Fibroblast of lung (primary cell): ENCODE measurements at places on chromosomes 3 and 15. TPM values are rescaled to one million over a fixed set of nuclear protein-coding genes. Genes with fewer than 3 reads are reported as not detected.

LIPC gene
- polyA plus RNA-seq: 0.51 and 0.82 TPM in 2 replicates

AMT gene
- 2.0 and 2.7 TPM in 2 replicates for polyA plus RNA-seq

LDHAL6B gene
- polyA plus RNA-seq: not detected in 2 replicates

KBTBD13 gene
- polyA plus RNA-seq: 0.02 TPM in 1 of 2 replicates, not detected in the other

GATA2 gene
- polyA plus RNA-seq: 3.2 and 4.0 TPM in 2 replicates

DNA sequence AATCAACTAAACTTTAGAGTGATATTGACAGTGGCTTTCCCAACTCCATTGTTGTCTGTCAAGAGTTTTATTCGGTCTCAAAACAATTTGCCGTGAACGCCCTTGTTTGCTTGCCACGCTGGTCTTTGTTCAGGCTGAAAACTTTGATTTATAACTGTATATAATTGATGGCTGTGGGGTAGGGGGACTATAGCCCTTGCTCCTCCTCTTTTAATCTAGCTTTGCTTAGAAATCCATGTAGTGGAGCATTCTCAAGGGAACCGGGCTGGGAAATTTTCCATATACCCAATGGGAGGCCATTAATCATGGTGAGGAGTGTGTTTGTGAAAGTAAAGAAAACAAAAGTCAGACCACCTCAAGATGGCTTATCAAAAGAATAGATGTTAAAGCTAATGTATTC lies 339.8 kb upstream of the RARB start:
- no peak for DNase-seq

DNA sequence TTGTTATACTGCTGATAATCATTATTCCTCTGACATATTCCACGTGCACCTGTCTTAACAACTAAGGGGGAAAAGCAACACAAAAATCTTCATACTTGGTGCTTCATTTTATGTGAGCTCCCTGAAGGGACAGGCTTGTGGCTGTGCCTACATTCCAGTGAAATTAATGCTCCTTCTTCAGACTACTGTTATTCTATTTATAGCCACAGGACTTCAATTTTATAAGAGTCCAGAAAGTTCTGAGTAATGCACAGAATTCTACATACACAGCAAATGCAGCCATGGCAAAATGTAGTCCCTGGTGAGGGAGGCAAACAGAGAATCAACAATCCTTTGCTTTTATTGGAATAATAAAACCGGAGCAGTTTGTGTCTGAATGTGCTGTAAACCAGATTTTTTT lies 417.1 kb downstream of the RBMS3 start:
- peak; percentile 77 for DNase-seq

DNA sequence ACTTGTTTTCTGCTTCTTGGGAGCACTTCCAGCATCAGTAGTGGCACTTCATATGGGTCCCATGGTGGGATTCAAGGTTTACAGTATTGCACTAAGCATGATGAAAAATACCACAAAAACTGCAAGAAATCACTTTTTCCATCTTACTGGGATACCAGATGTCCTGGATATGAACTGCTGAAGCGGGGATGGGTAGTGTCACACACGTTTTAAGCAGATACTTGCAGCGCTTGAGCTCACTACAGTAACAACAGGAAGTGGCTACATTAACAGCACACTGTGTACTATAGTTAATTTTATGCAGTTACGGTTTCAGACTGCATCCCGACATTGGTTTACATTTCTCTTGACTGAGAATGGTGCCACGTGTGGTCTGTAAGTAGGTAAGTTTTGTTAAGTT lies 3.5 kb upstream of the ISG20 start:
- DNase-seq: peak; percentile 74

- no peak for DNase-seq
These were observed 222.5 kb upstream of the ICE2 start for GRCh38 chr15:60701261-60702019.

DNA sequence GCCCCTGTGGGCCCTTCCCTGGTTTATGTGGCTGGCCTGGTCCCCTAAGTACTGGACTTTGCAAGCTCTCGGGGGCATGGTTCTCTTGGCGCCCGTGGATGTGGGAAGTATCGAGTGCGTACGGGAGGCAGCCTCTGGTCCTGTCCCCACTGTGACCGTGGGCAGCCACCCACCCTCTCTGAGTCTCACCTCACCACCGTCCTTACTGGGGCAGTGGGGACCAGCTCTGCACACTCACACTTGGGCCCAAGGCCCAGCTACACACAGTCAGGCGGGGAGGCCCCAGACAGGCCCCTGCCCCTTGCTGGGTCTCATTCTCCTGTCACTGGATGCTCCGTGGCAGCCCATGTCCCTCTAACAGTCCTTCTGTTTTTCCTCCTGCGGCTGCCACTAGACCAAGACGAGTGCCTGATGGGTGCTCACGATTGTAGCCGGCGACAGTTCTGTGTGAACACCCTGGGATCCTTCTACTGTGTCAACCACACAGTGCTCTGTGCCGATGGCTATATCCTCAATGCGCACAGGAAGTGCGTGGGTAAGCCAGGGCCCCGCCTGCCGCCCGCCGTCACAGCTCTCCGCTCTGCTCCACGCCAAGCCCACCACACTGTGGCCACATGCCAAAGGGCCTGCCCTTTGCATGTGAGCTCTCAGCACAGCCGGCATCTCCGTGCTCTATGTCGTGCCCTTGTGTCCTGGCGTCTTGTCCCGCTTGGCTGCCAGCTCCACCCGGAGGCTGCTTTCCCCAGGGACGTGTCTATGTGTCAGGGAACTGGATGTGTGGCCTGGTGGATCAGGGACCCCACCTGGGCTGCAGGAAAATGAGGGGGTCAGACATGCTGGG lies 72.7 kb downstream of the FBLN2 start:
- DNase-seq: peak; percentile 9

DNA sequence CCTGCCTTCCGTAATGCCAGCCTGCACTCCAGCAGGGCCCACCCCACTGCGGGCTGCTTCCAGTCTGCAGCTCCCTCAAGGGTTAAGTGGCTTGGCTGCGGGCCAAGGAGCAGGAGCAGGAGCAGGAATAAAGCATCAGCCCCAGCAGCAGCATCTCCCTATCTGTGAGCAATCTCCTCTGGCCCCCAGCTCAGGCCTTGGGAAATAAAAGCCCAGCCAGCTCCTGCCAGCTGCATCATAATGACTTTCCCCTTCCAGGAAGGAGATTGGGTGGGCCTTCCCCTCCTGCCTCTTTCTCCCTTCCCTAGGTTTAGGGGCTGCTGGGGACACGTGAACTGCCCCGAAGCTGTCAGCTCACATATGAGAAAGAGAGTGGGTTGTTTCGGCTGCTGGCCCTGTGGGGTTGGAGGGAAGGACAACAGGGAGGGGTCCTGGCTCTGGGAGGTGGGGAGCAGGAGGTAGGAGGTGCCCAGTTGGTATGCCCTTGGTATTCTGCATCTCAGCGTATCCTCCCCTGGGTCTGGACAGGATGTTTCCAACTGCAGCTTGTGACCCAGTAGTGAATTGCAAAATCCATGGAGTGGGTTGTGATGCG lies 34.6 kb upstream of the FGD5 start:
- DNase-seq: no peak

GRCh38 chr3:129793942-129794310 lies 99.6 kb downstream of the TMCC1 start:
- DNase-seq: peak; percentile 35

GRCh38 chr3:183556722-183557121 lies 1.2 kb upstream of the KLHL6 start:
- no peak for DNase-seq

- no peak for DNase-seq
These were observed 409.4 kb upstream of the FRG2C start for GRCh38 chr3:75254685-75255084.

DNA sequence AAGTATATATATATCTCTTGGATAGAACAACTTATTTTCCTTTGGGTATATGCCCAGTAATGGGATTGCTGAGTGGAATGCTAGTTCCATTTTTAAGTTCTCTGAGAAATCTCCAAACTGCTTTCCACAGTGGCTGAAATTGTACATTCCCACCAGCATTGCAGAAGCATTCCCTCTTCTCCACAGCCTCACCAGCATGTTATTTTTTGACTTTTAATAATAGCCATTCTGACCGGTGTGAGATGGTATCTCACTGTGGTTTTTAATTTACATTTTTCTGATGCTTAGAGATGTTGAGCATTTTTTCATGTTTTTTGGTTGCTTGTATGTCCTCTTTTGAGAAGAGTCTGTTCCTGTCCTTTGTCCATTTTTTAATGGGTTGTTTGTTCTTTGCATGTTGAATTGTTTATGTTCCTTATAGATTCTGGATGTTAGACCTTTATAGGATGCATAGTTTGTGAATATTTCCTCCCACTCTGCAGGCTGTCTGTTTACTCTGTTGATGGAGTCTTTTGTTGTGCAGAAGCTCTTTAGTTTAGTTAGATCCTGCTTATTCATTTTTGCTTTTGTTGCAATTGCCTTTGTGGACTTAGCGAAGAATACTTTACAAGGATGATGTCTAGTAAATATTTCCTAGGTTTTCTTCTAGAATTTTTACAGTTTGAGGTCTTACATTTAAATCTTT lies 82.7 kb upstream of the NR2F2 start:
- DNase-seq: peak; percentile 73

- no peak for DNase-seq
These were observed 60.3 kb downstream of the SLC6A6 start for GRCh38 chr3:14462738-14463137.

GRCh38 chr3:172281884-172282283 lies 166.4 kb downstream of the GHSR start:
- no peak for DNase-seq

DNA sequence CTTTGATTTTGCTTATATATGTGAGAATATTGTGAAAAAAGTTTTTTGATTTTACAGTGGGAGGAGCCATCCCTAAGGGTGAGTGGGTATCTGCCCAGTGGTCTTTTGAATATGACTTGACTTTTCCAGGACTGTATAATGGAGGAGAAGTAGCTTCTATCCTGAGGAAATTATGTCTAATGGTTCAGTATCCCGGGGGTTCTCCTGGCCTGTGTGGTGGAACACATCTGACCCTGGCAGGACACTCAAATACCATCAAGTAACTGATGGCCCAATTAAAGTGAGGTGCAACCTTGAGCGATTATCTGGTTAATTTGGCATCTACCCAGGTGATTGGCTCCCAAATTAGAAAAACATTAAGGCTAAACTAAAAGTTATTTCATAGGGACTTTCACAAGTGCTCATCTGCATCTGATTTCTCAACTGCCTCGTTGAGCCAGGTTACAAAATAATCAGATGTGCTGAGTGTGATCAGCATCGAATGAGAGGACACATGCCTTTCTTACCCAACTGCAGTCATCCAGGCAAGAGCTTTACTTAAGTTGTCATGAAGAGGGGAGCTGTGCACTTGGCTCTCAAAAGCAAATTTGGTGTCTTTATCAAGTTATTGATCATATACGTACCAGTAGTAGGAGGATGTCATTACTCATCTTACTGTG lies 201.4 kb downstream of the IL5RA start:
- DNase-seq: no peak

GRCh38 chr3:123540285-123540684 lies 44.6 kb downstream of the HACD2 start:
- DNase-seq: no peak
